ENCODE measurements at places on chromosomes 5 and 9.

GRCh38 chr5:178313316-178313715, 80.7 kb upstream of the PHYKPL start:
- DNase-seq, result no peak

DNA sequence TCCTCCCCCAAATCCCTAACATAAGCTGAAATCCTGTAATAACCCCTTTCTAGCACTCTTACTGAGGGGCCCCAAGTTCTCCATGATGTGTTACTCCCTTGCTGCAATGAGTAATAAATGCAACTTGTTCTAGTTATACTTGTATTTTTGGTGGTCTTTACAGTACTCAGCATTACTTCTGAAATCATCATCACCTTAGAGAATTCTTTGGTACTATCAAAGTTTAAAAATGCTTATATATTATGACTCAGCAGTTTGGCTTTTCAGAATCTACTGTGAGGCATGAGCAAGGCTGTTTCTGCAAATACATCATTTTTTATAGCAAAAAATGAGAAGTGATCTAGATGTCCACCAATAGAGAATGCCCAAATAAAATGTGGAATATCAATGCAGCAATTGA, 20.7 kb upstream of the ROPN1L start:
- DNase-seq, result no peak

DNA sequence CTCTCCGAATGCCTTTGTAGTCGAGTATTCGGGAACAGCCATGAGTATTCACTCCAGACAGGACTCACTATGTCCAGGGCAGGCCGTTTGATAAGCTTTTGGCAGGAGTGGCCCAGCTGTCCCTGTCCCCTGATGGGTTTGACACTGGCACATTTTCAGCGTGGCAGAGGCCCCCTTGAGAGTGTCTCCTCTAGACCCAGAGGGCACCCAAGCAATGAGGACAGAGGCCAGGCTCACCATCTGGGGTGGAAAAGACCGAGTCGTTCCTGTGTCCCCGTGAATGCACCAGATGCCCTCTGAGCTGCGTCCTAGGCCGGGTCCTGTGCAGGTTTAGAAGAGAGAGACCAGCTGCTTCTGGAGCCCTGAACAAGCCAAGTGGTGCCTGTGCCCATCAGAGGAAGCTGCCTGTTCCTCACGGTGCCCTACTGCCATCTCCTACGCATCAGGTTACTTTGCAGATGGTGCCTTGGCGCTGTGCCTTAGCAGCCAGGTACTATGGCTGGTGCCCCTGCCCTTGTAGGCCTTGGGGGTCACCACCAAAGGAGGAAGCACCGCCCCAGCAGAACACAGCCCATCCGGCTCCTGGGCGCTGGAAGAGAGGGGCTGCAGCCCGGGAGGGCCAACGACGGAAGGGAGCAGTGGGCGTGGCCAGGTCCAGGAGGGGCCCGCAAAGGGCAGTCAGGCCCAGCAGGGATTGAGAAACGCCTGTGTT, 42.4 kb downstream of the LRSAM1 start:
- DNase-seq, result no peak

DNA sequence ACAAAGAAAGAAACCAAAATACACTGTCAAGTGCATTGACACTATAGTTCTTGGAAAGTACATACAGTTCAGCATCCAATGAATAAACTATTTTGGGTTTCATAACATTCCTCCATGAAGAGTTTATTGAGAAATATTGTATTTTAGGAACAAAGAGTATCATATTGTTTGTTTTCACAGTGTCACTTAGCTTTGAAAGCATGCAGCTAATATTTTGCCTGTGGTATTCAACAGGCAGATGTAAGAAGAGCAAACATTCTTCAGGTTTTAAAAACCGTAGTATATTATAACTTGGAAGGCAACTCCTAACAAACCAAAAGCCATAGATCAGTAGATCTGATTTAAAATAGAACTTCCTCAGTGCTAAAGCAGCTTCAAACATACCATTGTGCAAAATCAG, 4.5 kb downstream of the PRELID2 start:
- no peak for DNase-seq

GRCh38 chr5:128053291-128053954, 30.1 kb upstream of the SLC12A2 start:
- DNase-seq, result no peak

GRCh38 chr9:134360897-134361296, 34.6 kb downstream of the RXRA start:
- DNase-seq, result no peak

GRCh38 chr5:151072630-151073025, 8.2 kb downstream of the TNIP1 start:
- no peak for DNase-seq

GRCh38 chr5:119951330-119951934, 322.1 kb downstream of the FAM170A start:
- no peak for DNase-seq

GRCh38 chr5:67283275-67283987, 86.8 kb upstream of the CD180 start:
- no peak for DNase-seq

Data from stimulated activated CD8-positive, alpha-beta memory T cell treated with anti-CD3 and anti-CD28 coated beads, Interleukin-4, amount 100 ng/mL, for 4 hours (primary cell).